ENCODE measurements at places on chromosomes 7 and 10.
A peak's percentile ranks its signal among the peaks of the same experiment; 100 is the strongest.

DNA sequence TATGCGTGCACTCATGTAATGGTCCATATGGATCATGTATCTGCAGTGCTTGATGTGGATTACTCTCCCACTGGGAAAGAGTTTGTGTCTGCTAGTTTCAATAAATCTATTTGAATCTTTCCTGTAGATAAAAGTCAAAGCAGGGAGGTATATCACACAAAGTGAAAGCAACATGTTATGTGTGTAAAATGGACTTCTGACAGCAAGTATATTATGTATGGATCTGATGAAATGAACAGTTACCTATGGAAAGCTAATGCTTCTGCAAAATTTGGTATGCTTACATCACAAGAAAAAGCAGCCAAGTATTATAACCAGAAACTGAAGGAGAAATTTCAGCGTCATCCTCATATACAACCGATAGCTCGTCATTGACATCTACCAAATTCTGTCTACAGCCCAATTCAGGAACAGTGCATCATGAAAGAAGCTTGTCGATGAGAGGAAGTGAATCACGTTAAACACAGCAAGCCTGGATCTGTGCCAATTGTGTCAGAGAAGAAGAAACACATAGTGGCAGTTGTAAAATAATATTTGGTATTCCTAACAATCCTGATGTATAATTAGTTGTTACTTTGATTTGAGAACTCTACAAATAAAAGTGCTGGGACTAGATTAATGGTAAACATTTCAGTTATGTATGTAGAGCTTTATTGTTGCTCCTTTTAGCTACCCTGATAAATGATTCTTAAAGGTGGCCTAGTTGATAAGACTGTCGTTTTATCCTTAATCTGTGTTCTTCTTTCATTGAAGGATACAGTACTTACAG lies 14.2 kb upstream of the SYPL1 start:
- peak; percentile 45 for DNase-seq

GRCh38 chr10:112792487-112793201 lies 157.4 kb upstream of the TCF7L2 start:
- DNase-seq, result no peak

GRCh38 chr7:113331155-113331898 lies 213.0 kb upstream of the SMIM30 start:
- no peak for DNase-seq

GRCh38 chr10:114526504-114527238 lies 122.4 kb upstream of the AFAP1L2 start:
- DNase-seq, result peak; percentile 77

DNA sequence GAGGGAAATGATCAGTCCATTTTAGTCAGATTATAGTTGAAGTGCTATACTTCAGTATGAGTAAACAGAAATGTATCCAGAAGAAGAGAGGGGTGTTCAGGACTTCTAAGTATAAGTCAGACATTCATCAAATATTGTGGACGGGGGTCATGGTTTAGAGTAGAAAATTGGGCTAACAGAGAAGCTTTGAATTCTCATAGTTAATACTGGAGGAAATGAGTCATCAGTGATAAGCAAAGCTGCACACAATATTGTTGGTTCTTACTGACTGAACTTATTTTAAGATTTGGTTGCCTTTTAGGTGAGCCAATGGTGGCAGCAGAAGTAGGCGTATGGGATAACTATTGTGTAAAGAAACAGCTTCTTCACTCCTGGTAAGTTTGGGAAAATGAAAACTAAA lies 1.7 kb upstream of the SUMF2 start:
- DNase-seq, result peak; percentile 65

GRCh38 chr7:117273814-117274225 lies 49.0 kb downstream of the WNT2 start:
- DNase-seq, result no peak

- no peak for DNase-seq
Observed at GRCh38 chr7:11592699-11593098, 239.3 kb downstream of the THSD7A start.

DNA sequence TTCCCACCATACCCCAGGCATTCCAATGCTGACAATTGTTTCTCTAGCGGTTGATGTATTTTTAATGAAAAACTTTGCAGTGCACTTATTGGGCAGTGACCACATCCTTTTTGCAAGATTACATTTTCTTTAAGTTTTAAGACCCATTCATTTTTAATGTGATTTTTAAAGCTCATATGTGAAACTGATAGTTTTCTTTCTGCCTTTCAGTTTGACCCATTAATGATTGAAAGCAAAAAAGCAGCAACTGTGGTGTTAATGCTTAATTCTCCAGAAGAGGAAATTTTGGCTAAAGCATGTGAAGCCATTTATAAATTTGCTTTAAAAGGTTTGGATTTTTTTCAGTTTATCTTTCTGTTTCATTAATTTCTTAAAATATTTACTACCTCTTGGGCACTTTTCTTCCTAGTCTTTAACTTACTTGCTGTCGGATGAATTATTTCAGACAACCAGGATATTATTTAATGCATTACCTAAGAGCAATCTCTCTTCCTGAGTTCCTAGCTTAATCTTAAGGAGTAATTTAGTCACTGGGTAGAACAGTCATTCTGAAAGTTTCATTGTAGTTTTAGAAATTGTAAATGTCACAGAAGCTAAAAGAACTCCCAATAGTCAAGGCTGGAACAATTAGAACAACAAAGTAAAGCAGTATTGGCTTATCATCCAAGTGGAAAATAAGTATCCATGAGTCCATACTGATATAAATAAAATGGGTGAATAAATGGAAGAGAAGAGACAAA lies 18.3 kb downstream of the ARMC3 start:
- DNase-seq, result no peak

GRCh38 chr7:10724449-10724848 lies 249.2 kb upstream of the PHF14 start:
- DNase-seq, result no peak

DNA sequence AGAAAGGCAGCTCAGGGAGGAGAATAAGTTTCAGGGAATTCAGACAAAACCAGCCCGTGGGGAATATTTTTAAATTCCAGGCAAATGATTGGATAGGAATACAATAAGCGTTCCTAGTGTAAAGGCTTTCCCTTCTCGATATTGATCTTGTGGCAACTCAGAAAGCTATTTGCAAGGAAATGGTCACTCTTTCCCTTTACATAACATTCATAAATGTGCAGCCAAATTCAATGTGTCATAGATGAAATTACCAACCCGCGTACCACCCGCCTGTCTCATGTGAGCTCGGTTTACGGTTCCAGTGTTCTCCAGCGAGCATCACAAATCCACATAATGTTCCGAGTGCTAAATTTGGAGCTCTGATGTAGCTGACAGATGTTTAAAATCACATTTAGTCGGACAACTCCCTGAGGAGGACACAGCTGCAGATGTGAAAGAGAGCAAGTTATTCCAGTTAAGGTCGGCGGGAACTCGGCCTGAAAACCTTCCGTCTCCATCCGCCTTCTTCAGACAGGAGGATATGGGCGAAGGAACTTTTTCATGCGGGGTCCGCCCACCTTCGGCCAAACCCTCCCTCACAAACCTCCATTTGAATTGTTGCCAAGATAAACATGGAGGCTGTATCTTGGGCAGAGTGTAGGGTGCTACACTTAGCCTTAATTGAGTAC lies 327.0 kb downstream of the RNLS start:
- DNase-seq, result no peak

DNA sequence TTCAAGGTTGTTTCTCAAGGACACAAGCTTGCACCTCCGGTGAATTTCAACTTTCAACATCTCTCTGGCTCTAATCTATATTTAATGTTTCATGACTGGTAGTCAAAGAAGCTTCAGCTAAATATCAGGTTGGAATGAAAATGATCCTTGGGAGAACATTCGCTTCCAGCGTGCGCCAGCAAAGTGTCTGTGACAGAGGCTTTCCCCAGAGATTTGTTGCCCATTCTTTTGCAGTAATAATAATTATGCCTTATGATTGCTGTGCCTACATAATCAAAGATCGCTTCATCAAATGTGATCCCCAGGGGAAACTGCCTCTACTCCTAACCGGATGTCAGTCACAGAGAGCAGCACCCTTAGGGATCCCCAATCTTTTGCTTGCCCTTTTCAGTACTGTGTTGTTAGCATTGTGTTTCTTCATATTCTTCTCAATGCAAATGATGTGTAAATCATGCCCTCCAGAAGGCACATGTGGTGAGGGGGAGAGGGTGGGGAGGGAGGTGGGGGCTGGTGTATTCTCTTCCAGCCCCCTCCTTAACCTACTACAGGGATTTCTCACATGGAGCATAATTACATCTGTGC lies 30.5 kb downstream of the FZD1 start:
- DNase-seq, result no peak

DNA sequence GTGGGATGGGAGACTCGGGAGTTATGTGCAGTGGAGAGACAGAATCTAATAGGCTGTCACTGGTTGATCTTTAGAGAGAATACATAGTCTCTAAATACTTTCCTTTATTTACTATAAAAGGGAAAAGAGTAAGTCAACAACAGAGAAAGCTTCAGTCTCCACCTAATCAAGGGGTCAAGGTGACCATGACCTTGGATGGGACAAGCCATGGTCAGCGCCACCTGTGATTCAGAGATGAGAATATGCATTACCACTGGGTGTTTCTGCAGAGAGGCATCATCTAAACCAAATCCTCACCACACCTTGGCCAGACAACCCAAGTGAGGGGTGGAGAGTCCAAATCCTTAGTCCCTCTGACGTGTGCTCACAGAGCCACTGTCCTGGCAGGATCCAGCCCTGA lies 39.9 kb downstream of the TNS3 start:
- no peak for DNase-seq

DNA sequence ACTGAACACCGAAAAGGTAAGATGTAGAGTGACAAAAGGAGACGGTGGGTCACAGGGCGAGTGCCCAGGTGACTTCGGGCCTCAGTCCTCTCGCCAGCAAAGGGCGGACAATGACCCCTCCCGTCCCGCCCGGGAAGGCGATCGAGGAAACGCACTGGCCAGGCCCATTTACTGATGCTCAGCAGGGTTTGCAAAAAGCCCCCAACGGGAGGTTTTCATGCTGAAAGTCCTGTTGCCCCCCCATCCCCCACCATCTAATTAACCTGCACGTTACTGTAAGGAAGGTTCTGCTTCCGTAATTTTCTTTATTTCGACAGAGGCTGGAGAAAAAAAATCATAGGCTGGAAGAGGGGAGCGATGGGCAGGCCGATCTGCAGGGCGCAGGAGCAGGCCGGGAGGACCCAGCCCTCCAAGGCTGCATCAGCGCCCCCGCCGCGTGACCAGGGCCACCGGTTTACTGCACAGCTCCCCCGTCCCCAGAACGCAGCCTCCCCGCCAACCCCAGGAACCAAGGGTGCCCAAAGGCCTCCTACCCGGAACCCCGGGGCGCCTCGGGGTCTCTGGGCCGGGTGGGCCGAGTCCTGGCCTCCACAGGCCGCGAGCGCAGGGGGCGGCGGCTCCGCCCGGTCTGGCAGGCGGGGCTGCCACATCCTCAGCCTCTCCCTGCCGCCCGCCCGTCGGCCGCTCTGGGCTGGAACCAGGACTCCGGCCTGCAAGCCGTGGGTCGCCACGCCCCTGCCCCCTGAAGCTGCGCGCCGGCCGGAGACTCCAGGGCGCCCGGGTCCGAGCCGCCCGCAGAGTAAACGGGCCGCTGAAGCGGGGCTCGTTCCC lies 613 bp downstream of the OAT start:
- no peak for DNase-seq

DNA sequence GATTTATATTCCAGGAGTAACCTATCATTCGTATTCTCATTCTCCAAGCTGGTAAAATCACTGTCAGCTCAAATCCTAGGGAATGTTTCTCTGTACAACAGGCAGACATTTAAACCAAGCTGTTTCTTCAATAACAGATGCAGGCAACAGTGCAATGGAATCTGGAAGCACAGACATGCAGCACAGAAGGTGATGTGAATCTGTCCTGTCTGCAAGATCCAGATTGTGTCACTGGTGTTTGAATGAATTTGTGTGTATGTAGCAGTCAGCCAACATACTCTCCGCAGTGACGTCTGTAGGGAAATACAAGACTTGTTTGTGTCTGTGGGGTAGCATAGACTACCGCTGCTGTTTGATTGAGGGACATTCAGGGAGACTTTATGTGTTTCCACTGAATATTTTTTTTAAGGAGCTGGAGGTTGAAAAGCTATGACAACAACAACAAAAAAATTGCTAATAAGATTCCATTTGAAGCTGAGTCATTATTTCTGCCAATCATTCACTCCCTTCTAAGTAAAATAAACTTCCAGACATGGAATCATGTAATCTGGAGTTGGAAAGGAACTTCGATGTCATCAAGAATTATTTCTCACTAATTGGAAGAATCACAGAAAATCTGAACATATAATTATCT lies 122.9 kb upstream of the MYO3A start:
- DNase-seq, result no peak

- no peak for DNase-seq
Observed at GRCh38 chr7:107661865-107662379, 1.3 kb downstream of the SLC26A4 start.

- no peak for DNase-seq
Observed at GRCh38 chr10:43131256-43131655, 7.0 kb upstream of the CSGALNACT2 start.

DNA sequence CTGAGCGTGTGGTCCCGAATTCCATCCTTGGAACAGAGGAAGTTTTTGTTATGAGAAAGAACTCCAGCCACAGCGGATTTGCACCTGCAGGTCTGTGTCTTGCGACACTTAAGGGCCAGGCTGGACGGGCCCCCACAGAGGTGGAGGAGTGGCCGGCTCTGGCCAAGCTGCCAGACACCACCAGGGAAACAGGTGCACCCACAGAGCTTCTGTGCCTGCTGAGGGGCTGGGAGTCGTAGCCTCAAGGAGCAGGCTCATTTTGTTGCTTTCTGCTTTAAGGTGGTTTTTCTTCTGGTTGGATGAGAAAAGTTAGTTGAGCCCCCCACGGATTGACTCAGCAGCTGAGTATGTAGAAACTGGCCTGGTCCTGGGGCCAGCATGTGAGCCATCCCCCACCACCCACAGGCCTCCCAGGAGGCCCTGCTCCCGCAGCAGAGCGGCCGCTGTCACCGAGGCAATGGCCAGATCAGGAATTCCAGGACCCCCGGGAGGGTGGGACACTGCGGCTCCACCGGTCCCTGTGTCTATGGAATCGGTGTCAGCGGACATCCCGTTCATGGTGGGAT lies 41.9 kb downstream of the NKX6-2 start:
- DNase-seq, result no peak

GRCh38 chr7:15508258-15508657 lies 53.6 kb downstream of the AGMO start:
- no peak for DNase-seq

DNA sequence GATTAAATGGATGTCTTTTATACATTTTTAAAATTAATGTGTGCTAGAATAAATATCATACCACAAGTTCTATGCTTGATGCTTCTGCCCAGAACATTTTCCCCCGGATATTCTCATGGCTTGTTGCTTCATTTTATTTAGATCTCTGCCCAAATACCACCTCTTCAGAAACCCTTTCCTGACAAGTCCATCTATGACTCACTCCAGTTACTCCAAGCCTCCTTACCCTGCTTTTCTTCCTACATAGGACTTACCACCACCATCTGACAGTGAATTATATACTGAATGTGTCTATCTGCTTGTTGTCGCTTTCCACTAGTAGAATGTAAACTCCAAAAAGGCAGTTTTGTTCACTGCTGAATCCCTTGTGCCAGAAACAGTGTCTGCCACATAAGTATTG lies 19.1 kb upstream of the ERVW-1 start:
- DNase-seq, result no peak
